CD4-positive, alpha-beta T cell treated with Interleukin-2 at 100 ng/mL for 4 hours (primary cell): ENCODE measurements at places on chromosomes 1 and 21.

- DNase-seq: no peak
These were observed 46.5 kb downstream of the PRDM16 start for GRCh38 chr1:3115275-3116149.

DNA sequence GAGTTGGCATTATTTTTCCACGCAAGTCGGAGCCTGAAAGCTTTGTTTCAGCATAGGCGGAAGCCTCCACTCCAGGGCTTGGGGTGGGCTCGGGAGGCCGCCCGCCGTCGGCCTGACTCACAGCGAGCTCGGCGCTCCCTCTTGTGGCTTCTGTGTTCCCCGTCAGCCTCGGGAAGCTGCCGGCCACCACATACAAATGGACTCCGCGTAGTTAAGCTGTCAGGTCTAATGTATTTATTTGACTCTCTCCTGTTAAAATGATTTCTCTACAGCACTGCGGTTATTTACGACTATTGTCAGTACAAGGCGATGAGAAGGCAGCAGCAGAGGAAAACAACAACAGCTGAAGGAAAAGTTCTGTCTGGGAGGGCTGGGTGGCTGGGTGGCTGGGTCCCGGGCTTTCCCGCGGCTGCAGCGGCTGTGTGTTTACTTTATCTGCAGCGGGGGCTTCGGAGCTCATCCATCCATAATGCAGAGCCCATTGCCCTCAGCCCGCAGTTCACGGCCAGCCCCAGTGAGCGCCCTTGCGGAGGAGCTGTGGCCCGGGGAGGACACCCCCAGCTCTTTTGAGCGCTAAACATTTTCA is 375.7 kb upstream of the CAMK1G start:
- no peak for DNase-seq

DNA sequence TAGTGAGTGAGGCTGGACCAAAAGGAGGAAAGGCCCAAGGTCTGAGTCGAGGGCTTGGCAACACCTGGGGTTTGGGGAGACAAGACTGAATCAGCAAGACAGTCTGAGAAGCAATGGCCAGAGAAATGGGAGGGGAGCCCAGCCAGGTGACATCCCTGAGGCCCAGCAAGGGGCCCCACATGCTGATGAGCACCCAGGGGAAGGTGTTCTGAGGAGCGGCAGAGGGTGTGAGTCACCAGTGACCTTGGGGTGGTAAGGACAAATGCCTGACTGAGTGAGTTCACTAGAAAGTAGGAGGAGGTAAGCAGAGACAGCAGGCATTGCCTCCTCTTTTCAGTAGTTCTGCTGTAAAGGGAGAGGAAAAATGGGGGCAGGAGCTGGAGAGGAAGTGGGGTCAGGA is 192.4 kb upstream of the GALNT2 start:
- no peak for DNase-seq

- no peak for DNase-seq
These were observed 40.9 kb upstream of the GFI1 start for GRCh38 chr1:92527670-92528069.

GRCh38 chr21:24375201-24375600 is 1232.1 kb downstream of the MRPL39 start:
- DNase-seq: no peak

DNA sequence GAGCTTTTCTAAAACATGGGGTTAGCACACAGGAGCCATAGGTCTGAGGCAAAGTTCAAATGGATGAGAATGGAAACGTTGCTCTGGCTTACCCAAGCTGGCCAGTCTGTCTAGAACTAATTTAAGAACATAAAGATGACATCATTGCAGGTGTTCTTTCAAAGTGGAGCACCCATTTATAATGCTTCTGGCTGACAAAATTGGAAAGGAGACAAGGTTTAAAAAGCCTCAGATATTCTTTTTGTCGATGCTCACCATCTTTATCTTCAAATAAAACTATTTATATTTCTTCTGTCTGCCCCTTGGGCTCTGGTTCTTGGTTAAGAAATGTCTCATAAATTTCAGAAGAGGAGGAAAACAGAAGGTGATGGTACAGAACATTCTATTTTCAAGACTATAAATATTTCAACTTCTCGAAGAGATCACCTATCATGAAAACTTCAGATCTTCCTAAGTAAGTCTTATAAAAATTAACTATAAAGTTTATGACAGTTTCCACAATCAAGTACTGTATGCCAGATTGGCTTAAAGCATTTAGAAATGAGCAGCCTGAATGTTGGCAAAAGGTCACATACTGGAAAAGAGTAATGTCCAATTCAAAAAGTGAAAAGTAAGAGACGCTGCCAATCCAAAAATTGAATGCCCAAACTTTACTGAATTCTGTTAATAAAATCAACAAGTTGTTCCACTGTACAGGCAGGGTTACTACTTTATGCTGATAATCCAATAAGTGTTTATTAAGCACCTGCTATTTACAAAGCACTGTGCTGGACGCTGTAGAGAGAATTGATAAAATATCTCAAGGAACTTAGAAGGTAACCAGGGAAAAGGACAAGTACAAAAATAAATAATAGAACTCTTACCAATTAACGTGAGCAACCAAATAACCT is 92.0 kb downstream of the ETS2 start:
- no peak for DNase-seq

GRCh38 chr1:170659399-170660035 is 4.4 kb upstream of the PRRX1 start:
- no peak for DNase-seq
